T-helper 17 cell (primary cell): ENCODE measurements at places on chromosomes 4 and X. TPM values are rescaled to one million over a fixed set of nuclear protein-coding genes. Genes with fewer than 3 reads are reported as not detected.

ADD1 gene
- 211 TPM for total RNA-seq

SPOCK3 gene
- total RNA-seq, result not detected

ABHD18 gene
- 22.5 TPM for total RNA-seq

GPC3 gene
- 0.39 TPM for total RNA-seq

SH3TC1 gene
- total RNA-seq, result 134 TPM

HSFX4 gene
- not detected for total RNA-seq

HPGDS gene
- not detected for total RNA-seq

USP27X gene
- 2.5 TPM for total RNA-seq

CCSER1 gene
- 1.7 TPM for total RNA-seq

NLGN3 gene
- total RNA-seq, result 4.2 TPM

MAMLD1 gene
- 1.7 TPM for total RNA-seq

XPNPEP2 gene
- total RNA-seq, result 0.25 TPM

TBC1D25 gene
- total RNA-seq, result 31.3 TPM

NDNF gene
- total RNA-seq, result not detected

PPARGC1A gene
- total RNA-seq, result not detected

SCML1 gene
- total RNA-seq, result 11.8 TPM

METAP1 gene
- total RNA-seq, result 40.1 TPM

DGKK gene
- not detected for total RNA-seq

PAGE3 gene
- total RNA-seq, result not detected

KLHL4 gene
- total RNA-seq, result not detected

NAA11 gene
- not detected for total RNA-seq

HPSE gene
- 7.1 TPM for total RNA-seq

FAT4 gene
- total RNA-seq, result 0.18 TPM

MAGEA2 gene
- not detected for total RNA-seq

FAM184B gene
- not detected for total RNA-seq

GABRQ gene
- total RNA-seq, result not detected

MAGED4 gene
- total RNA-seq, result 2.9 TPM

PARM1 gene
- total RNA-seq, result 0.52 TPM

HELT gene
- total RNA-seq, result not detected

MAGEB2 gene
- not detected for total RNA-seq

TRIML1 gene
- total RNA-seq, result not detected

CSTF2 gene
- 11.4 TPM for total RNA-seq

H2AZ1 gene
- total RNA-seq, result 105 TPM

TLR2 gene
- total RNA-seq, result 7.3 TPM

REST gene
- 56.6 TPM for total RNA-seq

SMIM10L2A gene
- 0.37 TPM for total RNA-seq

P2RY8 gene
- total RNA-seq, result 131 TPM
